ENCODE measurements at places on chromosomes 1 and 21. TPM values are rescaled to one million over a fixed set of nuclear protein-coding genes. Genes with fewer than 3 reads are reported as not detected.

NIBAN1 gene
- 0.88 TPM for total RNA-seq

RIMS3 gene
- 1.7 TPM for total RNA-seq

CXADR gene
- total RNA-seq, result 12.0 TPM

PAQR7 gene
- 4.7 TPM for total RNA-seq

SERINC2 gene
- 30.0 TPM for total RNA-seq

OR2L5 gene
- not detected for total RNA-seq

TFB2M gene
- 37.4 TPM for total RNA-seq

TMEM61 gene
- 0.62 TPM for total RNA-seq

RIMKLA gene
- total RNA-seq, result 0.27 TPM

SLFNL1 gene
- total RNA-seq, result not detected

OR2M3 gene
- total RNA-seq, result not detected

SPRR2F gene
- total RNA-seq, result not detected

IL22RA1 gene
- total RNA-seq, result 9.6 TPM

FAAH gene
- 0.56 TPM for total RNA-seq

BCL2L15 gene
- 1.7 TPM for total RNA-seq

TSPAN2 gene
- total RNA-seq, result 1.6 TPM

KCTD3 gene
- 32.6 TPM for total RNA-seq

IVL gene
- not detected for total RNA-seq

PTAFR gene
- total RNA-seq, result 0.10 TPM

STUM gene
- total RNA-seq, result not detected

S100A2 gene
- 36.3 TPM for total RNA-seq

AMY1B gene
- not detected for total RNA-seq

DAB1 gene
- total RNA-seq, result not detected

OPRD1 gene
- total RNA-seq, result 0.02 TPM

FCAMR gene
- total RNA-seq, result not detected

OR2T11 gene
- total RNA-seq, result not detected

AGT gene
- total RNA-seq, result not detected

C8A gene
- total RNA-seq, result not detected

SPAG17 gene
- not detected for total RNA-seq

GREM2 gene
- 0.14 TPM for total RNA-seq

VAMP3 gene
- total RNA-seq, result 76.2 TPM

TMPRSS15 gene
- not detected for total RNA-seq

PROK1 gene
- not detected for total RNA-seq

C4BPA gene
- total RNA-seq, result 0.52 TPM

KCNA3 gene
- not detected for total RNA-seq

LYPD8 gene
- total RNA-seq, result 0.12 TPM

FAM72D gene
- 6.3 TPM for total RNA-seq

OR2T29 gene
- not detected for total RNA-seq

GJA8 gene
- not detected for total RNA-seq

SELL gene
- total RNA-seq, result 0.15 TPM

OR6Y1 gene
- total RNA-seq, result not detected

FAM89A gene
- 18.7 TPM for total RNA-seq

PRR9 gene
- total RNA-seq, result not detected

LRRC71 gene
- not detected for total RNA-seq

ATAD3B gene
- total RNA-seq, result 2.9 TPM

OR10Z1 gene
- not detected for total RNA-seq

PRAMEF11 gene
- total RNA-seq, result not detected

C1orf226 gene
- 1.3 TPM for total RNA-seq

HTR6 gene
- total RNA-seq, result 0.07 TPM

RIPPLY3 gene
- 0.46 TPM for total RNA-seq

INKA2 gene
- total RNA-seq, result 3.4 TPM

FAM163A gene
- total RNA-seq, result not detected

HSD3B2 gene
- total RNA-seq, result not detected

OR2G6 gene
- total RNA-seq, result not detected

EPB41 gene
- total RNA-seq, result 3.5 TPM

TNFRSF18 gene
- total RNA-seq, result 0.19 TPM

EPHB2 gene
- 39.2 TPM for total RNA-seq

AUNIP gene
- 6.7 TPM for total RNA-seq

HHIPL2 gene
- total RNA-seq, result 9.4 TPM

OR2L2 gene
- total RNA-seq, result not detected

Data from A549 treated with GW870086 at 1 μM for 4 hours (cell line).